ENCODE measurements at places on chromosomes 12 and 14.

DNA sequence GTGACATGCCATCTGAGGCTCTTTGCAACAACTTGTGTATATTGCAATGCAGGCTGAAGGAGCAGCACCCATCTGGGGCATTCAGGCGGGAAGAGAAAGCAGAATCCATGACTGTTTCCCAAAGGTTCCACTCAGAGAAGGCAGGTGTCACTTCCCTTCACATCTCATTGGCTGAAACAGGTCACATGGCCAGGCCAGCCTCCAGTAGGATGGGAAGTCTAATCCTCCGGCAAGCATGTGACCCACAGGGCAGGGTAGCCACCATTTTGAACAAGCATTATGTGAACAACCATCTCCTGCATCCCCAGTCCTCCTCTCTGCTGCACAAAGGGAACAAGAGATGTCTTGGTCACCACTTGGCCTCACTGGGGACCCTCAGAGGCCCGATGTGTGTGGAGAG is 70.6 kb downstream of the RIN3 start:
- no peak for DNase-seq

- no peak for DNase-seq
Measured at GRCh38 chr14:97408937-97409815, 612.0 kb downstream of the VRK1 start.

DNA sequence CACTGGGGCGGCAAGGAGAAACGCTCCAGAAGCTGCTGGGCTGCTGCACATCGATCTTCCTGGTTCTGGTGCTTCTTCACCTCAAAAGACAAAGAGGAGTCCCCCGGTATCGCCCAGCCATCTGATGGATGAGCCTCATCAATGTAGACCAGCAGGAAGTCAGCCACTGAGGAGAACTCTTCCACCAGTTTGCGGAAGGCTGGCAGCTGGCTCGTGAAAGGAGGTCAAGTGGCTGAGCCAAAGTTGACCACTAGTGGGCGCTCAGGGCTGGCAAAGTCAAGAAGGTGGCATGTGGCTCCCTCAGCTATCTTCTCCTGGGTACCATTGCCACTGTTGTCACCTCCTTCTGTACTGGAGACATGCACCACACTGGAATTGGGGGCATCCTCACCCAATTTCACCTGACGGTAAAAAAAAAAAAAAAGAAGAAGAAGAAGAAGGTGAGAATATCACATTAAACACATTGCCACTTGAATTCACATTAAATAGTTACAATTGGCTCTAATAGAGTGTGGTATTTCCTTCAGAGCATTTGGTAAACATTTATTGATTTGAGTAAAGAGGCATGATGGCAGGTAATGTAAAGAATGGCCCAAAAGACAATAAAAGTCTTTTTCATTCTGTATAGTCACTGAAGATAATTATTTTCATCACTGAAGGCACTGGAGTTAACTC is 8.3 kb downstream of the DIO2 start:
- DNase-seq, result peak; percentile 31

GRCh38 chr12:54413284-54414190 is 5.5 kb downstream of the ITGA5 start:
- DNase-seq, result peak; percentile 85

- no peak for DNase-seq
Measured at GRCh38 chr12:56948457-56948777, 9.0 kb downstream of the RDH16 start.
